ENCODE measurements at places on chromosomes 2 and 18.
A peak's percentile ranks its signal among the peaks of the same experiment; 100 is the strongest.

DNA sequence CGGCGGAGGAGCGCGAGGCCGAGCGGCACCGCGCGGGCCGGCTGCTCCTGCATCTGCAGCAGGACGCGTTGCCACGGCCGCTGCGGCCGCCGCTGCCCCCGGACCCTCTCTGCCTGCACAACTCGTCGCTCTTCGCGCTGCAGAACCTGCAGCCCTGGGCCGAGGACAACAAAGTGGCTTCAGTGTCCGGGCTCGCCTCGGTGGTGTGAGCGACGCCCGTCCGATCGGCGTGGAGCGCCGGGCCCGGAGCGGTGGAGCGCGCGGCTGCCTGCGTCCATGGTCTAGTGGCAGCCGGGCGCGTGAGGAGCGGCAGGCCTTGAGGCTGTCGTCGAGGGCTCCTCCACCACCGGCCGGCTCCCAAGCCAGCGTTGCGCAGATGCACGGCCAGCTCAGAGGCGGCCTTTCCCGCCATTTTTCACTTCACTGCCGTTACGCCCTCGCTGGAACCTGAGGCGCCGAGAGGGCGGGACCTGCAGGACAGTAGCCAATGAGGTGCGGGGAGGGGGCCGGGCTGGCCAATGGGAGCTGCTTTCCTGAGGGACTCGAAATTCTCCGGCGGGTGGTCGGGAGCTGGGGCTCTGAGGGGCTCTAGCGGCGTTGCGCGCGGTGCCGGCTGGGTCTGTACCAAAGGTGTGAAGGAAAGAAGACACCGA, 1.9 kb downstream of the TLX2 start:
- DNase-seq = peak; percentile 58

DNA sequence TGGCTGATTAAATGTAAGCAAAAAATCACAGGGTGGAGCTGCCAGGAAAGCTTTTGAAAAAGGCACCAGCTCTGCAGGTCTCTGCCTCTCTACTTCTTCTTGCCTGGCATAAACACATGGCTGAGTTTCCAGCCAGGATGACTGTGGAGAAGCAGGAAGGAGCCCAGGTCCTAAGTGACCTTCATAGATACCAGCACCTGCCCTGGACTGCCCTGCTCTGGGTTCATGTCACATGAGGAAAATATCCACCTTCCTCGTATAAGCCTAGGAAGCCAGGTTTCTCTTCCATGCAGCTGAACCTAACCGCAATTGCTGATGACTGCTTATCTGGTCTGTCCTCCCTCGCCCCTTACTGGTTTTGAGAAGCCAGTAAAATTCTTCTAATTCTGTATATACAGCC, 47.8 kb upstream of the CREB1 start:
- no peak for DNase-seq

GRCh38 chr2:200471324-200471848, 38.5 kb downstream of the KCTD18 start:
- peak; percentile 8 for DNase-seq

DNA sequence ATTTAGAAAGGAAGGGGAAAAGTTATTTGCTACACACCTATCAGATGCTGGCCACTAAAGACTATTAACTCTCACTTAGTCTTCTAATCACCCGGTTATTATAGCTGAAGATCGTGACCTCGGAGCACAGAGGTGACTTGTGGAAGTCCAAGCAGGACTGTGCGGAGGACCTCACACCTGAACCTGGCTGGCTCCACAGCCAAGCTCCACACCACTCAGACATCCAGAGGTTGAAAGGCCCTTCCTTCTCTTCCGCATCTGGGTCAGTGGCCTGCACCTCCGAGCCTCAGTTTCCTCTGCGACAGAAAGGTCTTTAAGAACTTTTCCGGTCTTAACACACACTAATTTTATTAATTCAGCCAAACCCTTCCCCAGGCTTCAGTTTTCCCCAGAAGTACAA, 57.9 kb downstream of the TNS1 start:
- DNase-seq = no peak

DNA sequence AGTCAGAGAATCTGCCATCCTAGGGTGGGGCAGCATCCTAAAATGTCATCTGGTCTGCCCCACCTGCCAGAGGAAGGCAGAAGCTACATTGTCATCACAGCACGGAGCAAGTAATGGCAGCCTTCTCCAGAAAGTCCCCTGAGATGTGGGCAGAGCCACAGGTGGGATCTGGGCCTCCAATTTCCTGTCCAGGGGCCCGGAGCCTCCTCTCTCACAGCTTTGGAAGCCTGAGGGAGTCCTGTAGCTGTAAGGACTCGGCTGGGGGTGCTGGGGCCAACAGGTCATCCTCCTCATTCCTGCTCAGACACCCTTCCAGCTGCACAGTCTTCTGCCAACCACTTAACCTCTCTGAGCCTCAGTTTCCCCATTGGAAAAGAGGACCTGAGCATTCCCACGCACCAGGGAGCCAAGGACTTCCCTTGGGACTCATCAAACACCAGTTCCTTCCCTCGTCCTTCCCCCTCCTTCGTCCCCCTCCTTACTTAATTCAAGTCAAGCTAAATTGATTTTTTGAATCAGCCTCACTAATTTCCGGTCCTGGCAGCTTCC, 48.6 kb upstream of the ID2 start:
- no peak for DNase-seq

GRCh38 chr2:112814278-112814677, 22.3 kb downstream of the IL1B start:
- no peak for DNase-seq

GRCh38 chr2:159124931-159125467, 156.6 kb downstream of the TANC1 start:
- no peak for DNase-seq

DNA sequence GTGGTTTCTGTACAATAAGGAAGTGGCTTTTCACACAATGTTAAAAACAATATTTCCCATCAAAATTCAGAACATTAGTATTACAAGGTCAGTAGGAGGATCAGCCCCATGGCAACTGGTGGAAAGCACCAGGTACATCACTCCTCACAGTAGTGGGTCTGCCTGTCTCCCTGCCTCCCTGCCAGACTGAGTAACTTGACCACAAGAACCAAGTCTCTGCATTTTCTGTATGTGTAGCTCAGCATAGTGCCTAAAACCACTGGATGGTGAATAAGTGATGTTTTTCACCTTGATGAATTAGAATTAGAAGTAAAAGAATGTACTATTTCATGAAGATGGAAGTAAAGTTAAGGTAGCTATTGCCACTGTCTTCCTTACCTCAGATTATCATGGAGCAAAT, 4.1 kb upstream of the WDR7 start:
- DNase-seq = no peak

DNA sequence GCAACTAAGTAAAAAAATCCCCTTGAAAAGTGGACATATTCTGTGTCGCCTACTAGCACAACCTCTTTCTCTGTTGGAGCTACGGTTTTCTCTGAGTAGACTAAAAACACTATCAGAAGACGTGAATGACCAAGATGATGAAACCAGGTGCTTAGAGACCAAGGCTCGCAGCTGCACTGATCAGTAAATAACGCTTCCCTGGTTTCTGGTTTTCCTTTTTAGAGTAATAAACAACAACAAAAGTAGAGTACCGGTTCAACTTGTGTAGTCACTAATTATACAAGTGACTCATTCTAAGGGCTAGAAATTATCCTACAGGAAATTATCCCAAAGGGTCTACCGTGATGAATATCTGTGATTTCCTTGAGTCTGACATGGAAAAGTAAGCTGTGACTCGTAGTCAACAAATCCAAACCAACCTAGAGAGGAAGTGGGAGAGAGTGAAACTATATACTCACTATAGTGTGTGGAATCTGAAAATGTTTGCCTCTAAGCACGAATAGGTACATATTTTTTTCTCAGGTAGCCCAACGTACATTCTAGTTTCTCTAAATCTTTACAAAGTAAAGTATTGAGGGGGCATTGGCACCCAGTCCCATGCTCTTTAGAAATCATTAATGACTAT, 17.8 kb downstream of the RASGRP3 start:
- no peak for DNase-seq

DNA sequence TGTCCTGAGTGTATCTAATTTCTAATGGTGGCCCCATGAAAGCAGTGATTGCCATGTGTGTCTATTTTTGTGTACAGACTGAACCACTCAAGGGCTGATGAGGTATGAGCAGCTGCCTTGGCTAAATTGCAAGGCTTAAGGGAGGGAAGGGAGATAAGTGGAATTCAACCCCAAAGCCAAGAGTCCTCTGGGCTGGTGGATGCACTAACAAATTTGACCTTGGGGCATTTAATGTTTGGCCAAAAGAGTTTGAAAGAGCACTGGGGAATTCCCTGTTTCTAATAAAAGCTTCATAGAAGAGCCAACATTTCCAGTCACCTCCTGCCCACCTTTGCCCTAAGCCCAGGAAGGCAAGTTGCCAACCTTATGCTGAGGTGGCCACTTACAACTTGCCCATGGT, 172.1 kb downstream of the SETBP1 start:
- DNase-seq = no peak

DNA sequence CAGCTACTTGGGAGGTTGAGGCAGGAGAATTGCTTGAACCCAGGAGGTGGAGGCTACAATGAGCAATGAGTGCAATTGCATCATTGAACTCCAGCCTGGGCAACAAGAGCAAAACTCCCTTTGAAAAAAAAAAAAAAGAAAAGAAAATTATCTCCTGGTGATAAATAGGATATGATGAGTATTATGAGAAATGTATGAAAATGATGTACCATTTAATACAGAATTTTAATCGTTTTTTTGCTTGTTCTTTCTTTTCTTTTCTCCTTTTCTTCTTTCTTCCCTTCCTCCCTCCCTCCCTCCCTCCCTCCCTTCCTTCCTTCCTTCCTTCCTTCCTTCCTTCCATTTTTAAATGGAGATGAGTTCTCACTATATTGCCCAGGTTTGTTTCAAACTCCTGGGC, 40.4 kb downstream of the TTC27 start:
- no peak for DNase-seq

DNA sequence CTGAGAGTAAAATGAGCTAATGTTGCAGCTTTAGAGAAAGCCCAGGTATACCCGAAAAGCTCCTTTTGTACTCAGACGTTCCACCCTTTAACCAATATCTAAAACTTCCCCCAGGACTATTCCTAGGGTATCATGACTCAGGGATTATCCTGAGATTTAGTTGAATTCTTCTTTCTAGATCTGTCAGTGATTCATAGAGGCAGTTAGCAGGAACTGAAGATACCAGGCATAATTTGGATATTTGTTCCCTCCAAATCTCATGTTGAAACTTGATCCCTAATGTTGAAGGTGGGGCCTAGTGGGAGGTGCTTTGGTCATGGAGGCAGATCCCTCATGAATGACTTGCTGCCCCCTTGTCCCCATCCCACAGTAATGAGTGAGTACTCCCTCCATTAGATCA, 161.2 kb upstream of the LRP1B start:
- no peak for DNase-seq

GRCh38 chr18:12079491-12080237, 14.0 kb upstream of the ANKRD62 start:
- no peak for DNase-seq

Data from T-helper 9 cell (primary cell).